ENCODE measurements at places on chromosomes 6 and 20. TPM values are rescaled to one million over a fixed set of nuclear protein-coding genes. Genes with fewer than 3 reads are reported as not detected.

Gene HFE
- total RNA-seq, result 8.8 TPM

Gene ANKRD66
- not detected for total RNA-seq

Gene SLC17A1
- not detected for total RNA-seq

Gene DLL1
- 0.73 TPM for total RNA-seq

Gene FILIP1
- total RNA-seq, result 0.37 TPM

Gene PPP1R11
- total RNA-seq, result 30.1 TPM

Gene SFT2D1
- 29.7 TPM for total RNA-seq

Gene C6orf52
- 0.59 TPM for total RNA-seq

Gene COL9A3
- total RNA-seq, result 0.98 TPM

Gene NKAIN4
- not detected for total RNA-seq

Gene RPP21
- total RNA-seq, result 65.0 TPM

Gene CD40
- total RNA-seq, result 4.7 TPM

Gene NEDD9
- total RNA-seq, result 0.20 TPM

Gene MATN4
- under 0.01 TPM for total RNA-seq

Gene PI16
- not detected for total RNA-seq

Gene SEL1L2
- not detected for total RNA-seq

Measured in subcutaneous preadipocyte (primary cell).